Testis (tissue), 5 donors: ENCODE measurements at places on chromosomes 16 and 17.

GRCh38 chr17:32141679-32142037 lies 644 bp upstream of the RHOT1 start:
- peak overlapping the region; percentile 90 for H3K27ac ChIP-seq
- H3K27me3 ChIP-seq, result no peaks in the 10 kb centered on the region
- H3K4me1 ChIP-seq, result peaks cover 22% of the 10 kb centered on the region
- peak overlapping the region; percentile 81 for H3K4me3 ChIP-seq
- no peak for DNase-seq
- no peaks in the 10 kb centered on the region for H3K36me3 ChIP-seq

DNA sequence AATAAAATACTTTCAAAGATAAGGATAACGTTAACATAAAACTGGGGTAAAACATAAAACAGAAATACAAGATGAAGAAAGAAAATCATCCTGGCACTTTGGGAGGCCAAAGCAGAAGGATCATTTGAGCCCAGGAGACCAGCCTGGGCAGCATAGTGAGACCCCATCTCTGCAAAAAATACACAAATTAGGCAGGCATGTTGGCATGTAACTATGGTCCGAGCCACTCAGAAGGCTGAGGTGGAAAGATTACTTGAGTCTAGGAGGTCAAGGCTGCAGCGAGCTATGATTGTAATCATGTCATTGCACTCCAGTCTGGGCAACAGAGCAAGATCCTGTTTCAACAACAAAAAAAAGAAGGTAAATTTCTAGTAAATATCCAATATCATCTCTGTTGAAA lies 19.6 kb downstream of the TAT start:
- no peaks in the 10 kb centered on the region for H3K36me3 ChIP-seq
- H3K4me3 ChIP-seq, result no peak overlapping the region
- H3K27ac ChIP-seq, result no peak overlapping the region
- no peak for DNase-seq
- H3K4me1 ChIP-seq, result no peaks in the 10 kb centered on the region

- no peaks in the 10 kb centered on the region for H3K27me3 ChIP-seq
- H3K36me3 ChIP-seq, result no peaks in the 10 kb centered on the region
- no peak overlapping the region for H3K4me3 ChIP-seq
- no peak for DNase-seq
- H3K27ac ChIP-seq, result no peak overlapping the region
Observed at GRCh38 chr16:23500212-23500861, 10.0 kb downstream of the GGA2 start.

- no peaks in the 10 kb centered on the region for H3K4me1 ChIP-seq
- no peak for DNase-seq
- H3K4me3 ChIP-seq, result no peak overlapping the region
- no peaks in the 10 kb centered on the region for H3K27me3 ChIP-seq
- H3K27ac ChIP-seq, result no peak overlapping the region
- H3K36me3 ChIP-seq, result no peaks in the 10 kb centered on the region
Observed at GRCh38 chr17:51803161-51803560, 355.4 kb downstream of the CA10 start.

- H3K27ac ChIP-seq, result no peak overlapping the region
- H3K36me3 ChIP-seq, result no peaks in the 10 kb centered on the region
- no peak for DNase-seq
- H3K4me3 ChIP-seq, result no peak overlapping the region
- peaks cover 4% of the 10 kb centered on the region for H3K4me1 ChIP-seq
Observed at GRCh38 chr16:49851468-49851787, 4.5 kb downstream of the ZNF423 start.

DNA sequence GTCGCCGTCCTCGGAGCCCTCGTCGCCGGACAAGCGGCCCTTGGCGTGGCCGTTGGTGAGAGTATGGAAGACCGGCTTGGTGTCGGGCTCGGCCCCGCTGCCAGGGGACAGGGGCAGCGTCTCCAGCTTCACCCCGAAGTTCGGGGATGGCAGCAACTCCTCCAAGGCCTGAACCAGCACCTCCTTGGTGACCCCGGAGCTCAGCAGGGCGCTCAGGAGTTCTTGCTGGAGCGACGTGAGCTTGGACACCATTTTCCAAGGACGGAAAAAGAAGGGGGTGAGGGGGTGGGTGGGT lies 279 bp downstream of the HNF1B start:
- no peaks in the 10 kb centered on the region for H3K36me3 ChIP-seq
- no peak overlapping the region for H3K27ac ChIP-seq
- no peak for DNase-seq
- peaks cover 6% of the 10 kb centered on the region for H3K27me3 ChIP-seq

DNA sequence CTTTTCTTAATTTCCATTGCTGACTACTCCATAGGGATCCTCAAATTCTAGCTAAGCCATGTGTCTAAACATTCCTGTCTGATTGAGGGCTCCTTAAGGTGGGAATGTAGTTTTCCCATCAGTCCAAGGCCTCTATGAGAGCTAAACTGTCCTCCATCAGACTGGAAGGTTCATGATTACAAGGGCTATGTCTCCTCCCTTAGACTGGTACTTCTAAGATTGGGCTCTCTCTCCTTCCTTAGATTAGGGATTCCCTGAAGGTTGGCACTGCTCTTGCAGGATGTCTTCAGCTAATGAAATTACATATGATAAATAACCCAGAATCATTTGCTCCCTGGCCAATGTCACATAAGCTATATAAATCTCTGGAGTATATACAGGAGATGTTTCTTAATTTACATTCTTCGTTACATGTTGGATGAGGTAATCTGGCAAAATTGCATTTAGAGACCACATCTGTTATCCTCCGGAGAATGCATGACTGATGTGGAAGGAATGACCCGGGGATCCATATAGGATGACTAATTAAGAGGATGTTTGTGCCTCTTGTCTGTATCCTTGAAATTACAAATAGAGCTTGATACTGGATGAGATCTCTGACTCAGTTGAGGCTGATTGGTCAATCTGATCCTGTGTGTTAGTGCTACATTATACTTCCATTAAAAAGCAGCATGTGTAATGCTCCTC lies 14.2 kb downstream of the B4GALNT2 start:
- H3K27ac ChIP-seq, result no peak overlapping the region
- DNase-seq, result no peak
- no peaks in the 10 kb centered on the region for H3K4me1 ChIP-seq
- H3K27me3 ChIP-seq, result no peaks in the 10 kb centered on the region
- H3K36me3 ChIP-seq, result no peaks in the 10 kb centered on the region

- no peaks in the 10 kb centered on the region for H3K36me3 ChIP-seq
- no peak overlapping the region for H3K27ac ChIP-seq
- H3K4me3 ChIP-seq, result no peak overlapping the region
- no peak for DNase-seq
Observed at GRCh38 chr17:57201481-57201880, 54.8 kb upstream of the MSI2 start.

DNA sequence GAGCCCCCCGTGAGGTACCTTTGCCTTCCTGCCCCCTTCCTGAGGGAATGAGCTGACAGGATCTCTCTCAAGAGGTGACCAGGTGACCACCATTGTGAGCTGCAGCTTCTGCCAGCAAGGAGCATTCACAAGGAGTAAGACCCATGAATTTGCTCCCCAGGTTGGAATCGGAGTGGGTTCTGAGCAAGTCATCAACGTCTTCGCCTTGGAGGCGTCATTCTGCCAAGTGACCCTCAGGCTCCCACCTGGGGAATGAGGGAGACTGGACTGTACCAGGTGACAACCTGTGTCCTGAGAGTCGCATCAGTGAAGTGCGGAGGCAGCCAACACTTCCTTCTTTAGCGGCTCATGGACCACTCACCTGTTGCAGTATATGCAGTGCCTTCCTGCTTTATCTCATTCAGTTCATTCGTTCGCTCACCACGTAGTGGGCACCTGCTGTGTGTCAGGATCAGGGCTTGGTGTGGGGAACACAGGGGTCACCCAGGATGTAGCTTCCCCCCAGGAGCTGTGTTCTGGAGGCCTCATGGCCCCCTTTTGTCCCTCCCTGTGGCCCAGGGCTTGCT lies 22.8 kb downstream of the WSCD1 start:
- no peak overlapping the region for H3K27ac ChIP-seq
- H3K4me1 ChIP-seq, result no peaks in the 10 kb centered on the region
- DNase-seq, result no peak
- no peaks in the 10 kb centered on the region for H3K36me3 ChIP-seq
- no peak overlapping the region for H3K4me3 ChIP-seq
- no peaks in the 10 kb centered on the region for H3K27me3 ChIP-seq

DNA sequence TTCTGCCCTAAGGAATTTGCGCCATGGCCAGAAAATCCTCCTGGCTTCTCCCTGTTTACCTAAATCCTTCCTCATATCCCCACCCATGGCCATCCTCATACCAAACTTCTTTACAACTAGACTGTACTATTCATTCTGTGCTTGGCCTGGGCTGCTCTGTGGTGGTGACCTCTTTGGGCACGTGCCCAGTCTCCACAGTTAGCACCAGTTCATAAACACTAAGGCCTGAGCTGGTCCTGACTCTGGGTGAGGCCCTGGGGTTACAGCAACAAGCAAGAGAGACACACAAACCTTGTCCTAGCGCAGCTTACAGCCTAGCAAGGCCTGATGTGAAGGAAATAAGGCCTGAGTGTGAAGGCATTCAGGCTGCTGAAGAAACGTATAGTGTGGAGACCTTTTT lies 3.1 kb upstream of the ATXN7L3 start:
- no peak overlapping the region for H3K4me3 ChIP-seq
- H3K27ac ChIP-seq, result no peak overlapping the region
- no peaks in the 10 kb centered on the region for H3K27me3 ChIP-seq
- H3K36me3 ChIP-seq, result no peaks in the 10 kb centered on the region
- no peak for DNase-seq
- peaks cover 11% of the 10 kb centered on the region for H3K4me1 ChIP-seq

DNA sequence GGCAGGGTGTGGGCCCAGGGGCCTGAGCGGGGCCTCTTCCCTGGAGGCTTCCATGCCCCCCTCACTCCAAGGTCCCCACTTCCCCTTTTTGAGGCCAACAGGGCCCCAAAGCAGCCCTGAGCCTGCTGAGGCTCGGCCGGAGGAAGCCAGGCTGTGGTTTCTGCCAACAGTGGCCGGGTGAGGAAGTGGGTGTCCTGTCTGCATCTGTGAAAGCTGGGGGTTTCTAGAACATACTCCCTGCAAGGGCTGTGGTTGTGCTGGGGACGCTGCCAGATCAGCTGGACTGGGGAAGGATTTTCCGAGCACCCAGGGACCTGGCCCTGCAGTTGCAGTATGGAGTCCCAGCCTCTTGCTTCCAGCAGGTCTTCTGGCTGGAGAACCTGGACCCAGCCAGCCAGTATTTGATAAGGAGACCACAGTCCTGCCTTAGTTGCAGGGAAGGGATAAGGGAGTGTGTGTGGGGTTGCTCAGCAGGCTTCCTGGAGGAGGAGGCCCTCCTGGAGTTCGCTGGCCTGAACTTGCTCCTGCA lies 15.7 kb downstream of the ADCY7 start:
- no peak overlapping the region for H3K4me3 ChIP-seq
- no peaks in the 10 kb centered on the region for H3K36me3 ChIP-seq
- no peaks in the 10 kb centered on the region for H3K4me1 ChIP-seq
- peak overlapping the region; percentile 71 for H3K27ac ChIP-seq
- H3K27me3 ChIP-seq, result no peaks in the 10 kb centered on the region
- peak; percentile 58 for DNase-seq

DNA sequence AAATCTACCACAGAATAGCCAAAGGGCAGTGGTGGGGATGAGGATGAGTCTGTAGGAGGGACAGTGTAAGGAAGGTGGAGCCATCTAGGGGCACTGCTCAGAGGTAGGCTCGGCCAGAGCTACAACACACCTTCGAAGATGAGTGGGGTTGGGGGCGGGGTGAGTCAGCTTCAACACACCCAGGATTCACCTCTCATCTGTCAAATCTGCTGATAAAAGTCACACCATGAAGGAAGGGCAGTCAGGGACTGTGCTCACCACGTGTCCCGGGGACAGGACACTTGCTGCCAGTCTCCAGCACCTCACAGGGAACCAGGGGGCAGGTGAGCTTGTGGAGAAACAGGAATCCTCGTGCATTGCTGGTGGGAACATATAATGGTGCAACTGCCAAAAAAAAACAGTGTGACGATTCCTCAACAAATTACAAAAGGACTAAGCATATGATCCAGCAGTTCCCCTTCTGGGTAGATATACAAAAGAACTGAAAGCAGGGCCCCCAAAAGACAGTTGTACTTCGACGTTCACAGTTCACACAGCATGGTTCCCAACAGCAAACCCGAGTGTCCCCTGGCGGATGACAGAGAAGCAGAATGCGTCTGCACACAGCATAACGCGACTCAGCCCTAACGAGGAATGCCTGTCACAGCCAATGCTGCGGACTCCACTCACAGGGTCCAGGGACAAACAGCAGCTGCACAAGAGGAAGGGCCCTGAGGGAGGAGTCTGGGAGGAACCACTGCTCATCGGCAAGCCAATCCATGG lies 133.1 kb downstream of the ANKRD11 start:
- no peak overlapping the region for H3K27ac ChIP-seq
- H3K4me1 ChIP-seq, result peaks cover 44% of the 10 kb centered on the region
- H3K36me3 ChIP-seq, result no peaks in the 10 kb centered on the region

DNA sequence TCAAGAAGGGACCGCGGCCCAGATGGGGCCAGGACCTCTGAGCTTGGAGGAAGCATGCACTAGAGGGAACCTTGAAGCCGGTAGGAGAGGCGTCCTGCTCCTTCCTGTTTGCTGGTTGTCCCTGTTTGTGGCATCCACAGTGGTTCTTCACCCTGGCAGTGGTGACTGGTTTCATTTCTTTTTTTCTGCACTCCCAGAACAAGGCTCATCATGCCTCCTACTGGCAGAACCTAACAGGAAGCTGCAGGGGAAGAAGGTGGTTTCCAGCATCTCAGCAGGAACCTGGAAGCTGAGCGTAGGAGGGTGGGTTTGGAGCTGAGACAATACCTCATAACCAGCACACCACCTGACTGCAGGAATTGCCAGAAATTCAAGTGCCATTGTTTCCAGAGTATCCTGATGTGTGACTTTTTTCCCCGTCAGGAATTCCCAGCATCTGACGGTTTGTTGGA lies 5.8 kb downstream of the TMEM231 start:
- H3K36me3 ChIP-seq, result no peaks in the 10 kb centered on the region
- peaks cover 5% of the 10 kb centered on the region for H3K4me1 ChIP-seq
- no peak overlapping the region for H3K27ac ChIP-seq
- DNase-seq, result peak; percentile 59
- no peak overlapping the region for H3K4me3 ChIP-seq

DNA sequence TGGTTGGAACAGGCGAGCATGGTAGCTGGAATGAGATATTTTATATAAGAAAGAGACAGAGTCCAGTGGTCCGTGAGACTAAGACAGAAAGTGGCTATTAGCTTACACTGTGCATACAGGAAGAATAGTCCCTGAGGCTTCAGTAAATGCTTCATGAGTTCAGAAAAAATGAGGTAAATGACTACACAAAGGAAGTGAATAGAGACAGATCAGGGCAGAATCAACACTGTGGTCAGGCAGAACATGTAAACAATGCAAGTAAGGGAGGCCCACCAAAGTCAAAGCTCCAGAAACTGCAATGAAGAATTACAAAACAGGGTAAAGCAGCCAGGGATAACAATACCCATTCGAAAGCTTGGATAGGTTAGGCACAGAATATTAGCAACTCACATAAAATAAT lies 4.8 kb downstream of the ABCA10 start:
- no peaks in the 10 kb centered on the region for H3K27me3 ChIP-seq
- no peak overlapping the region for H3K4me3 ChIP-seq
- no peaks in the 10 kb centered on the region for H3K36me3 ChIP-seq
